ENCODE measurements at places on chromosomes 4 and X.

GRCh38 chr4:114334884-114335330 is 263.7 kb upstream of the UGT8 start:
- no peak for DNase-seq
- H3K4me1 ChIP-seq = no peaks in the 10 kb centered on the region
- no peaks in the 10 kb centered on the region for H3K36me3 ChIP-seq
- no peak overlapping the region for H3K27ac ChIP-seq
- H3K4me3 ChIP-seq = no peak overlapping the region

- H3K4me1 ChIP-seq = no peaks in the 10 kb centered on the region
- no peak overlapping the region for H3K4me3 ChIP-seq
- DNase-seq = no peak
- peaks cover 16% of the 10 kb centered on the region for H3K27me3 ChIP-seq
Observed at GRCh38 chr4:81221303-81222081, 6.5 kb upstream of the PRKG2 start.

DNA sequence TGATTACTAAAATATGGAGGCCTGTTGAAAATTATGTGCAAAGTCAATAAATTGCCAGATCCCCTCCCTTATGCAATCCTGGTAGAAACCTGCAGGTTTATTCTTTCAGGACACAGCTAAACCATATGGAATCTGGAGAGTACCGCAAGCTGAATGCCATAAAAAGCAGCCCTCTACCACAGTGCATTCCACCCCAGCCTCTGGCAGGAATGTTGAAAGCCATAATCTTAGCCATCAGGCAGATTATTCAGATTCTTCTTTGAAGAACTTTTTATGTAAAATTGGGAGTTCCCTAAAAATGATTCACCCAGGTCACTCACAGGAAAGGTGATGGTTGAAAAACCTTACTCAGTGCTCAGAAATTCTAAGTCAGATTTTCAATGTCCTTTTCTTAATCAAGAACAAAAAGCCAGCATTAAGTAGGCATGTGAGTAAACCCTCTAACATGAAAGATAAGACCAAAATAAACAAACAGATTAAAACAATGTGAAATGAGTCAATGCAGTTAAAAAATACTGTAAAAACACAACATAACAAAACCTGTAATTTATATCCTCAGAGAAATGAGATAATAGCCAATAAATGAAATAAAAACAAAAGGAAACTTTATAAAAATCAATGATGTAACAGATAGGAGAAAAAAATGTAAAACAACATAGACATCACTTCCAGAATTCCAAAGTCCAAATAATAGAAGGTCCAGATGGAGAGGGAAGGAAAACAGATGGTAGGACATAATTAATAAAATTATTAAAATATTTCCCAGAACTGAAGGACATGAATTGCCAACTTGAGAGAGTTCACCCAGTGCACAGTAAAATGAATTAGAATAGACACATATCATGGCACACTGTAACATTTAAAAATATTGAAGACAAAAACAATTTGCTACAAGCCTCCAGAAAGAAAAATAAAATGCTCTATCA is 226.9 kb downstream of the FSTL5 start:
- H3K27ac ChIP-seq = no peak overlapping the region
- H3K4me3 ChIP-seq = no peak overlapping the region
- no peaks in the 10 kb centered on the region for H3K36me3 ChIP-seq
- DNase-seq = no peak
- no peaks in the 10 kb centered on the region for H3K27me3 ChIP-seq
- H3K4me1 ChIP-seq = no peaks in the 10 kb centered on the region

DNA sequence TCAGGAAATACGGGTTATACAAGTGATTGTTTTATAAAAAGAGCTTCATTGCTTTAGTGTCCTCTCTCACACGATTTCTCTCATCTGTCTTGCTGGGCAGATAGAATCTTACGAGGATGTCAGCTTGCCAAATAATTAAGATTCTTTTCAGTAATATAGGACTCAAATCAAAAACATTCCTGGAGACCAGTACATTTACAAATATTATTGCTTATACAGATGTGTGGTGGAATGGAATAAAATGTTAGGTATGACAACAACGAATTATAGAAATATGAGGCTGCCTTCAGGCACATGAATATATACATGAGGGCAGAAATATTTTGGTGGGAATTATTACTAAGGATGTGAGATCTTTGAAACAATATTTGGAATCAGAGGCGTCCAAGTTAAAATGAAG is 88.9 kb downstream of the GC start:
- H3K27me3 ChIP-seq = no peaks in the 10 kb centered on the region
- H3K27ac ChIP-seq = no peak overlapping the region
- H3K4me3 ChIP-seq = no peak overlapping the region
- H3K4me1 ChIP-seq = peaks cover 17% of the 10 kb centered on the region
- no peak for DNase-seq

- H3K36me3 ChIP-seq = no peaks in the 10 kb centered on the region
- peaks cover 6% of the 10 kb centered on the region for H3K27me3 ChIP-seq
- no peak for DNase-seq
- H3K4me1 ChIP-seq = peaks cover 8% of the 10 kb centered on the region
Observed at GRCh38 chr4:157882901-157883300, 289.9 kb downstream of the GASK1B start.

GRCh38 chr4:175457956-175458355 is 354.1 kb downstream of the GPM6A start:
- H3K4me3 ChIP-seq = no peak overlapping the region
- H3K4me1 ChIP-seq = no peaks in the 10 kb centered on the region
- DNase-seq = no peak
- H3K27ac ChIP-seq = no peak overlapping the region
- H3K36me3 ChIP-seq = no peaks in the 10 kb centered on the region
- no peaks in the 10 kb centered on the region for H3K27me3 ChIP-seq

DNA sequence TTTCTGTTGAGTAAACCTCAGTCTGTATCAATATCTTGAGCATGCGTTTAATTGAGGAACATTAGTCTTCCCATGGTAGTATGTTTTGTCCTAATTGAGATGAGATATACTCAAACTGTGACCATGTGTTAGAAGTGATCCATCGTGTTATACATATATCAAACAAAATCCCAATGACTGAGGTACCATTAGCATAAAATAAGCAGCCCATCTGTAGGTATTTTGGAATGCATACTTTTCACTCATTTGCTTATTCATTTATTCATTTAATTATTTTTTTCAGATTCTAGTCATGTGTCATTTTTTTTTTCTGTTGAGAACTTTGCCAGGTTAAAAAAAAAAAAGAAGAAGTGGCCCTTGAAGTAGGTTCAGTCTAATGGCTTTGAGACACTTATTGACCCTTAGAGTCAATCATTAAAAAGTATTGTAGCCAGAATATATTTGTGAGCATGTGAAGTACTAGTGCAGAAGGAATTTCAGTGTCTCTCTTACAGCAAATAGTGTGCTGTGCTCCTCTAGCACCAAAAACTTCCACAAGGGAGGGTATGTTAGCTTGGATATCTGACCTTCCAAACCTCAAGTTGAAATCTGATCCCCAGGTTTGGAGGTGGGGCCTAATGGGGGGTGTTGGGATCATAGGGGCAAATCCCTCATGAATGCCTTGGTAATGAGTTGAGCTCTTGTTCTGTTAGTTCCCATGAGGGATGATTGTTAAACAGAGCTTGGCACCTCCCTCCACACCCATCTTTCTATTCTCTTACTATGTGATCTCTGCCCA is 130.8 kb upstream of the NPY2R start:
- H3K4me3 ChIP-seq = no peak overlapping the region
- H3K27ac ChIP-seq = no peak overlapping the region
- no peaks in the 10 kb centered on the region for H3K4me1 ChIP-seq
- H3K36me3 ChIP-seq = no peaks in the 10 kb centered on the region
